ENCODE measurements at places on chromosomes 1 and 21.

DNA sequence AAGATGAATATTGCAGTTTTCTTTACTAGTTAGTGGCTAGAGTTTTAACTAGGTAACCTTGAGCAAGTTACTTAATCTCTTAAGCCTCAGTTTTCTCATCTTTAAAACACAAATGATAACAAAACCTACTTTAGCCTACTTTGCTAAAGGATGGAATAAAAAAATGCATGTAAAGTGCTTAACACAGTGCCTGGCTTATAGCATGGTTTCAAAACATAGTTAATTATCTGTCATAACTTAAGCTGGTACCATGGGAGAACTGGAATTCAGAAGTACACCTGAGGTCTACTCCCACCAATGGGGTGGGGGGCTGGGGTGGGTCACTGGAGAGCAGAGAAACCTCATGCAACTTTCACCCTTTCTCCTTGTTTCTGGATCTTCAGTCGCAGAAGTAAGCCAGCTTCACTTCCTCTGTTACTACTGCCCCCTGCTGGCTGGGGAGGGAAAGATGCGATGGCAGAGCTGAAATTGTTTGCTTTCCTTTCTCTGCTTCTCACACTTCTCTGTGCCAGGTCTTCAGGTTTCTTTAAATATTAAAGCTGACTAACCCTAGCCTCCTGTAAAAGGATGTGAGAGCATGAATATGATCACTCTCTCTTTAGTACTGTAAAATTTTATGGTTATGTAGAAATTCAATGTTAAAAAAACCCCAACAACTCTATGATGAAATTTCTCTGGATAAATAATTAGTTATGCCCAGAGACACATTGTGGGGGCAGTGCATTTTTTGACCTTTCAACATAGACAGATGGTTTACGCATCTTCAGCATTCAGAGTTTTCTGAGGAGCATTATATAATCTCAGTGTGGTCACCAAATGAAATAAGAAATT lies 324.2 kb downstream of the HLX start:
- peak; percentile 27 for DNase-seq

DNA sequence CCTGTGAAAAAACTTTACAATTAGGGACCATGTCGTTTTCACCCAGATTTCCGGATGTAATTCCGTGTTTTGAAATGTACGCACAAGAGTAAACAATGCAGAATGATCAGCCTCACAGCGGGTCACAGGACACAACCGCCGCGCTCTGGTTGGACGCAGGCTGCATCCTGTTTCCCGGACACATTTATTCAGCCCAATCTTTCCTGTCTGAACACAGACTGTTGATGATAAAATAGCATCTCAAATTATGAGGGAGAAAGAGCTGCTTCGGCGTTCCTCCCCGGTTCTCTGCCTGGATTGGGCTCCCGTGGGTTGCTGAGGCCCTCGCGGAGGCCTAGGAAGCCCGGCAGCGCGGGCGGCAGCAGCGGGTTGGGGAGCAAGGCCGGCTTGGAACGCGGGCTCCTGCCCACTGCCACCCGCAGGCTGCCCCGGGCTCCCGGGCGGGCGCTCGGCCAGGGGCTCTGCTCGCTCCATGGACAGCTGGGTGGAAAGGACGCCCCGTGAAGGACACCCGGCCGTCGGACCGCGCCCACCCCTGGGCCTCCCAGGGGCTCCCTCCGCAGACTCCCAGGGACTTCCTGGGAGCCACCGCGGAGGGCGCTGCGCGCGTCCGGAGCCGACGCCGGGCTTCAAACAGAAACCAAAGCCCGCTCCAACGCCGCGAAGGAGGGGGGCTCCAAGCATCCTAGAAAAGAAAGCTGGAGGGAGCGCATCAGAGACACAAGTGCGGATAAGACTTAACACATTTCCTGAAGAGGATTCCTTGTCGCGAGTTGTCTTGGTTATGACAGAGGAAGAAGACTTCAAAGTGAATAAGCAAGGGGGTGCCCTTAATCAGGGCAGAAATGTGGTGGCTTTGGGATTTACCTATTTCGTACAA lies 122.3 kb downstream of the ESRRG start:
- peak; percentile 74 for DNase-seq

- no peak for DNase-seq
These were observed 155.5 kb downstream of the GLUL start for GRCh38 chr1:182235952-182236650.

GRCh38 chr1:6509919-6510291 lies 18.4 kb upstream of the PLEKHG5 start:
- no peak for DNase-seq

GRCh38 chr1:223179786-223180185 lies 36.7 kb upstream of the TLR5 start:
- no peak for DNase-seq

DNA sequence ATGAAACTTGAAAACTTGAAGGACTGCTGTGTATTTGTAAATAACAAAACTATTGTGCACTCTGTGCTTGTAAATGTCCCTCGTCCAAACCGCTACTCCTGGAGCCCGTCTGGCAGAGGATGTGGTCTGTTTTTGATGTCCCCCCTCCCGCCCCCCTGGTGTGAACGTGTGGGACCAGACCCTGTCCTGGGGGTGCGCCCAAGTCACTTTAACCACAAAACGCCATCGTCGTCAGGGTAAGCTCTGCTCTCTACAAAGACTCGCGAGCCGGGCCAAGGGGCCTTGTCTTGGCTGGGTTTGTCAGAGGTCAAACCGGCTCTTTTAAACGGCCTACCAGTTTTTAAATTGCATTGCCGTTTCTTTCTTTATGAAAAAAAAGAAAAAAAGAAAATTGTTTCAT lies 87.4 kb upstream of the TMEM51 start:
- DNase-seq: no peak

DNA sequence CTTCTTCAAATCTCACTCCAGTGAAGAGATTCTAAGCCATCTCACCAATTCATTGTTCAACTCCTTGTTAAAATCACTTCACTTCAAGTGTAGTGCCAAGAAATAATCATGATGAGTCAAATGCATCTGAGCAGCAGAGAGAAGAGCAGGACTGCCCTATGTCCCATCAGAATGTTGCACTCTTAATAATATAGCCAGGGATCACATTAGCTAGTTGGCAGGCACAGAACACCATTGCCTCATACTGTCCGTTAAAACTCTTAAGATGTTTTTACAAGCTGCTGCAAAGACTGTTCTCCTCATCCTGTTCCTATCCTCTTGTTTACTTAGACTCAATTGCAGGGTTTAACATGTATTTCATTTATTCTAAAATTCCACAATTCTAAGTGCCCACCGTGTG lies 432.9 kb downstream of the PLPP3 start:
- peak; percentile 23 for DNase-seq

DNA sequence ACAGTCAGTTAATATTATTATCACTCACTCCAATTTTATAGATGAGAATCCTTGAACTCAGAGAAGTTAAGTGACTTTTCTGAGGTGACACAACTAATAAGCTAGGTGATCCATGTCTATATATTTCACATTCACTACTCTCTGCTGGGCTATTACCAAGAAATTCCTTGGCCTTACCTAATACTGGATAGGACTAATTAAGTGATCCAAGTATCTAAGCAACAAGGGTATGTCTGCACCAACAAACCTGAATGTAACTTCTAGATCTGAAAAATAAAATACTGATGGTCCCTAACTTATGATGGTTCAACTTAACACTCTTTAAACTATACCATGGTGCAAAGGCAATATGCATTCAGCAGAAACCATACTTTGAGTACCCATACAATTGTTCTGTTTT lies 14.8 kb upstream of the CASQ2 start:
- DNase-seq: no peak

DNA sequence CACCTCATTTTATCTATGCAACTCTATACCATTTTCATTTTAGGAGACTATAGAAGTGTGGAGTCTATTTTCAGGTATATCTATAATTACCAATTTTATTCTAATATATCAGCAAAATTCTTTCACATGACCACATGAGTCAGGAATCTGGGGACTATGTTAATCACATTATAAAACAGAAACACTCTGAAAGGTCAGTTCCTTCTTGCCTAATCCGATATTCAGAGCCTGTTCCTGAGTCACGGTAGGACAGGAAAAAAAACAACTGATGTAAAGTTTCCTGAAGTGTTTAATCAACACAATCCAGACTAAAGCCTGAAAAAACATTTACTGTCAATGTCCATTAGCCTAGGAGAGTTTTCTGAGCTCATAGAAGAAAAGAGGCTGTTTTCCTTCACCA lies 1902.3 kb downstream of the NCAM2 start:
- no peak for DNase-seq

DNA sequence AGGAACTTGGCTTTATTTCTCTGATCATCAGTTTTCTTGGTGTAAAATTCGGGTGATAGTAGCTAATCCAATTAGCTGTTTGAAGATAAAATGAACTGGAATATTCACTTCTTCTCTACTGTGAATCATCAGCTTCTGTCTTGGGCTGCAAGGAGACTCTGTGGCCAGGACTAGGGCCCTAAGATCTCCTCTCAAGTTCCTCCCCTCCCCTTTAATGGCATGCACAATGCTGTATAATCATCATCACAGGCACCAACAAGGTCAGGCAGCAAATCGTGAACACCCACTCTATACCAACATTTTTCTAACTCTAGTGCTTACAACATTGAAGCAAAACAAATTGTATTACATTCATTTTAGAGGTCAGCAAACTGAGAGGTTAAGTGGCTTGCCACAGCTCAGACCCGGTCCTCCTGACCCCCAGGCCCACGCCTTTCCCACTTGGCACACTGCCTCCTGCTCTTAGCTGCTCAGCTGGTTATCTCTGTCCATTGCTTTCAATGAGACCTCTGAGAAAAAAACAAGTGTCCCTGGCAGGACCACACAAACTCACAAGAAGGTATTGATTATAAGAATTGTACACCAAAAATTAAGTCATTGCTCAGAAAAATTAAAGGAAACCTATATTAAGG lies 31.8 kb downstream of the LRRC52 start:
- no peak for DNase-seq

DNA sequence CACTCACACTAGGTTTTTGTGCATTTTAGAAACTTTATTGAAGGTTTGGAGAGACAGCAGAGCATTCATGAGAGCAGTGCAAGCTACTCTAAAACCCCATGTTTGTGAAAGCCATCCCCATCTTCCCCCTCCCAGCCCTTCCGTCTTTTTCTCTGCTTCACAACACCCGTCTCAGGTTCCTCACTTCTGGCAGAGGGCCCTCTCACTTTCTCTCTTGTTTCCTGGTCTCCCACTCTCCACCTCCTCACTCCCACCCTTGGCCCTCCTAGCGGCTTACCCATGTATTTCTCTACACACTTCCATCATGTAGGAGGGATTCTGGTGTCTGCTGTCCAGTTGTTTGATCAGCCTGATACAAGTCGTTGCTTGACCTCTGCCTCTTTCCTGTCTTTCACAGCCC lies 92.7 kb downstream of the LRRC8C start:
- no peak for DNase-seq

- DNase-seq: no peak
These were observed 164.3 kb downstream of the SETD4 start for GRCh38 chr21:35896060-35896459.

DNA sequence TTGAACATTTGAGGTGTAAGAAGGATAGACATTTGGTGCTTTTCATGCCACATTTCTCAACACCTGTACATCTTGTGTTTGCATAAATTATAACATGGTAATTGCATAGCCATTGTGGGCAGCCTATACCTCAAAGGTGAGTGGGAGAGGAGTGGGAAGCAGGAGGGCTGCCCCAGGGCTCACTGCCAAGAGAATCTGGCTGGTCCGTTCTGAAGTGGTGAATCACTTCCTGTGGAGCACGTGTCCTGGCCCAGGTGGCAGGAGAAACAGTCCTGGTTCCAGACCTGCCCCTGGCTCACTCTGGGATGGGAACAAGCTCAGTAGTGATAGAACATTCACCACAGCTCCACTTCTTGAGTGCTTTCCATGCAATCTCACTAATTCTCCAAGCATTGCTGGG lies 11.6 kb upstream of the OLFML2B start:
- no peak for DNase-seq

DNA sequence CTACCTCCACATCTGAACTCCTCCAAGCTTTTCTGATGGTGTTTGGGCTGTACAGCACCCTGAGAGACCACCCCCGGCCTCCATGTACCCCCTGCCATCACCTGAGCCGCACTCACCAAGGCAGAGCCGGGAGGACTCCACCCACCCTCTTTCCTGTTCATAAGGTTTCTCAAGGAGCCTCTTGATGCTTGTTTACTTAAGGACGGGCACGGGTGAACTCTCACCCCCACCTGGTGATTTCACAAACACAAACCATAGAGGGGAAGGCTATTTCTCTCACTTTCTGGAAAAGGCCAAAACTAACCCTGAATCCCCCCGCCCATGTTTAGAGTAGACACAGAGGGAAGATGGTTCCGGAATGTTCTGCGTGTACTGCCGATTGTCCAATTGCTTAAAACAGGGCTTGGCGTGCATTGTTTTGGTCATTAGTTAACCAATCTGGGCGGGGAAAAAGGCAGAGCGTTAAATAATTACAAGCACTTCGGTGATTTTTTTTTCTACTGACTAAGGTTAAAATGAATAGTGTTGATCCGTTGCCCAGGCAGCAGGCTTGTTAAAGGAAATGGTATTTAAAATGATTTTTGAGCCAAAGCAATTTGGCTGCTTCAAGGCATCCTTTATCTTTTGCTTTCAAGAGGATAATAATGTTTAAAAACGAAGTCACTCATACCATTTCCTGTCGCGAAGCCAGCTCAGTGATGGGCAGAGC lies 279.8 kb upstream of the VAMP3 start:
- peak; percentile 57 for DNase-seq

GRCh38 chr1:189550498-189550897 lies 927.2 kb downstream of the BRINP3 start:
- no peak for DNase-seq

DNA sequence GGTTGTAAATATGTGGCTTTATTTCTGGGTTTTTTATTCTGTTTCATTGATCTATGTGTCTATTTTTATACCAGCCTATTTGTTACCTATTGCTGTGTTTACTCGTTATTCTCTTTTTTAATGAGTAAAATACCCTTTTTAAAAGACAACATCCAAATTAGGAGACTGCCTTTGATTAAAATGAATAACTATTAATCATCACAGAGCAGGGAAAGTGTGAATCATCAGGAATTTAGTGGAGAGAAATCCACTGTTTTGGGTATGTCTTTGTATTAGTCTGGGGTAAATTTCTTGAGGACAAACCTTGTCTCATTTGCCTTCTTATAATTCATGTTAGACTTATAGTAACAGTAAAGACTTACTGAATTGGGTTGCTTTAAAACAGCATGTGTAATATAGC lies 12.1 kb downstream of the DISC1 start:
- DNase-seq: no peak

GRCh38 chr1:119084798-119085197 lies 55.7 kb downstream of the WARS2 start:
- no peak for DNase-seq

- no peak for DNase-seq
These were observed 77.5 kb downstream of the LHX8 start for GRCh38 chr1:75211648-75212047.

DNA sequence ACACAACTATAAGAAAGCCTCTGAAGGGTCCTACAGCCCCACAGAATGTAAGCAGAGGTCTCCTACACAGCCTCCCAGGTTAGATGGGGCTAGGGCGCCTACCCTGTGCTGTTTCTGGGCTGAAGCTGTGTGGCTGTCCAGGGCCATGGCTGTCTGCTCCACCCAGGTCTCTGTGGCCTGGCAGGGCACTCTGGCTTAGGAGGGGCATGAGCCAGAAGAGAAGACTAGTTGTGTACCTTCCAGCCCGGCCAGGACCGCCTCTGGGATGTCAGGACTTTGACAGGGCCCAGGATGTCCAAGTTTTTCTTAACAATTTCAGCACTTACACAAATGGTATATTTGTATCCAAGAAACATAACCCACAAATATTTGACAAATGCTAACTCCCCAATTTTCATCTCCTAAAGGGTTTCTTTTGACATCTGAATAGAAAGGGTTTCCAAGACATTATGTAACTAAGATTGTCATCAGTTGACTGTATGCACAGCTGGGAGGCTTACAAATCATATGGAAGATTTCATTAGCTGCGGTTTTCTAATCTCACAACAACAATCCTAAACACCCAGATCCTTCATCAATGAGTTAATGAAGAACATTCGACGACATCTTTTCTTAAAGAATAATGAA lies 80.5 kb downstream of the HSF2BP start:
- no peak for DNase-seq
